ENCODE measurements at places on chromosomes 2 and 18.
A peak's percentile ranks its signal among the peaks of the same experiment; 100 is the strongest.

DNA sequence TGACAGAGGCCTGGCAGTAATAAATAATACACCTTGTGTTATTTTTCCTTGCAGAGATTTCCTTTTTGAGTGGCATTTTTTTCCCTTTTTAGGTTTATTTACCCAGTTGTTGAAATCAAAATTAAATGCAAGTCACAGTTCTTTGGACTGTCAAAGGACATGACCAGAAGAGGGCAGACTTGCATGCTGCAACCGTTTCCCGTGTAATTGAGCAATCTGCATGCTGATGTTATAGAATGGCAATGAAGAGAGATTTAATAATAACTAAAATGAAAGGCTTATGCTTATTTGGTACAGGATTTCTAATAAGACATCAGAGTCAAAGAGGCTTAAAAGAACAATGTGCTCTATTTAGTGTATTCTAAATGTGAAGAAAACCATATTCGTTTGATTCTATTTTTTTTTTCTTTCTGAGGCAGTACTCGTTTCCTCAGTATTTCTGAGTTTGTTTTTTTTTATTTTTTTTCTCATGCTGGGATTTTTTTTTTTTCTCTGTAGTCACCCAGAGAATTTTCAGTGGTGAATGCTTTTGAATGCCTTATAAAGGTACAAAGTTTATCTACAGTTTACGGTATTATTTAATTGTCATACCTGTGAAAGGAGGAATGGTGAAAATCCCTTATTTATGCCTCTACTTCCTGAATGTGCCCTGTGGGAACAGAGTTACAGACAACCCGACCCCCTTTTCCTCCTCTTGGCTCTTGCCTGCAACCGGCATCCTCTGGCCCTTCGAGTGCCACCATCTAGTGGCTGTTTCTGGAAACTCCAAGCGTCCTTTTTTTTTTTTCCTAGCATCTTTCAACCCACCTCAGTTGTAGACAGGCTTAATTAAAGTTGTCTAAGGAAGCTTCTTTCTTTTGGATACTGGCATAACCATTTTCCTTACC is 368.5 kb downstream of the LRRTM1 start:
- peak; percentile 77 for DNase-seq

- peak; percentile 42 for DNase-seq
These were observed 165.3 kb downstream of the NEDD4L start for GRCh38 chr18:58209326-58209725.

GRCh38 chr2:227428731-227429285 is 41.1 kb upstream of the SCYGR1 start:
- DNase-seq: no peak

DNA sequence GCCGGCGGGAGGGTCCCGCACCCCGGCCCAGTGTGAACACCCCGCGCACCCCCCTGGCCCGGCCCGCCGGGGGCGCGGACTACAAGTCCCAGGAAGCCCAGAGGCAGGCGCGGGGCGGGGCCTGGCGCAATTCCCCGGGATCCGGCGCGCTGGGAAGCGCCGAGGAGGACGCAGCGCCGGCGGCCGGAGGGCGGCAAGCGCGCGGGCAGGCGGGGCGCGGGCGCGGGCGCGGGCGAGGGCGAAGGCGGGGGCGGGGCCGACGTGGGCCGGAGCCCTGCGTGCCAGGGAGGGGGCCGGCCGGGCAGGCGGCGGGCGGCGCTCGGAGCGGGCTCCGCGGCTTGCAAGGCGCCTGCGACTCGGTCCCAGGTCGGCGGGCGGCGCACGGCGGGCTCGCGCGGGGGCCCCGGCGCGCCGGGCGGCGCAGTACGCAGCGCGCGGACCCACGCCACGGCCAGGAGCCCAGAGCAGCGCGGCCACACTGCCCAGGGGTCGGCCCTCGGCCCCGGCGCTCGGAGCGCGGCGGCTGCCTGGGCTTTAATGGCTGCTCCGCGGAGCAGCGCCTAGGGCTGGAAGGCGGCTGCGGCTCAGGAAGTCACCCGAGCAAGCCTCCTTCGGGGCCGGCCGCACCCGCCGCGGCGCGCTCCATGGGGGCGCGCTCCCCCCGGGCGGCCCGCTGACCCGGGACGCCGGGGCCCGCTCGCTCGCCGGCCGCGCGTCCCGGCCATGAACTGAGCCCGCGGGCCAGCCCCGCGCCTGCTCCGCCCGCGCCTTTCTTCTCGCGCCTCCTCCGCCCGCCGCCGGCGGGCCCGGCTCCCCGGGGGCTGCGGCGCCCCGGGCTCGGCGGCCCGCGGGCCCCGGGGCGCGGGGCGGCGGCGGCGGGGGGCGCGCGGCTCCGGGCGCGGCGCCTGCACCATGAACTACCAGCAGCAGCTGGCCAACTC is at the start of gene AGAP1:
Gene AGAP1, plus strand, starts transcription at position 269 of the 941 bp plus-strand sequence.
- peak; percentile 85 for DNase-seq

DNA sequence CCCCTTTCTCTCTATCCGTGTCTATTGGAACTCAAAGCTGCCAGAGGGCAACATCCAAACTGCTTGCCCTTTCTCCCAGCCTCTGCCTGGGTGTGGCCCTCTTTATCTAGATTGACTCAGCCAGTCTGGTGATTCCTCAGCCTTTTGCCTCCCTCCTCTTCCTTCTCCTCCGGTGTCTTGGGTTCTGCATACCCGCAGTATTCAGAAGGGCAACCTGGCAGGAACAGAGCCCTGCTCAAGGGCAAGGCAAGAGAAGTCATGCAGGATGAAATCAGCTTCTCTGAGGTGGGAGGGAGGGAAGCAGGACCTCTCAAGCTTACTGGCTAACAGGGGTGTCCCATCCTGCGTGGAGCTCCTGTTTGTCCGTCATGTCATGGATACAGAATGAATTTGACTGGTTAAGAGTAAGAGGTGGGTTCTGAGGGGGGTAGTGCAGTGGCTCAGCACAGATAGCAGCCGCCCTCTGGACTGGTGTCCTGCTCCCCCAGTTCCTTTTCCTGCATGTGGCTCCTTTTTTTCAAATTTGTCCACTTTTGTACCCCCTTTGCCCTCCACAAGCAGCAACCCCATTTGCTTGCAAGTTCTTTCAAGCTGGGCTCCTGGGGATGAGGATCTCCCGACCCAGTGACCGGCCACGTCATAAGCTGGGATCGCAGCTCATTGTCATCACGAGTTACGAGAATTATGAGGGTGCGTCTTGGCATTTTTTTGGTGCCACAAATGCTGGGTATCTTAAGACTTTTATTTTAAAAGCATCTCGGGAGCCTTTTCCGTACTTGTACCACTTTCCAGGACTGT is 154.1 kb downstream of the FHOD3 start:
- no peak for DNase-seq

Measured in fibroblast of upper back skin (primary cell).